Midbrain (tissue), 1 donor: ENCODE measurements at places on chromosomes 2 and 18.

DNA sequence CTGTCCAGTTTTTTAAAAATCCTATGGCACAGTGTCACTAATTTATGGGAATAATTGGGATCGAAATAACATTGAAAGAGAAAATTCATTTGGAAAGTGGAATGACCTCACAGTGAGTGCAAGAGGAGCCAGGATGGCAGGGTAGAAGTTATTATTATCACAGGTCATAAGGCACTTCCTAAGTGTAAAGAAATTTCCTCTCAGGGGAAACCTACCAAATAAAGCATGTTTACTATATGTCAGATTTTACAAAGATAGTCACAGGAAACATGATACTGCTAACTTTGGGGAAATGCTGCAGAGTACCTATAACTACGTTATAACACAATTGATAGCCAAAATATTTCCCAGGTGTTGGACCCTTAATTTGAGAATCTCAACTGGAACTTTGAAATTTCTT is 226.3 kb upstream of the SMAD7 start:
- DNase-seq, result no peak

GRCh38 chr2:168814939-168815907 is 12.8 kb downstream of the NOSTRIN start:
- no peak for DNase-seq

- no peak for DNase-seq
Measured at GRCh38 chr18:11669948-11670275, 19.2 kb upstream of the GNAL start.

- DNase-seq, result no peak
Measured at GRCh38 chr2:239639421-239640185, 238.8 kb upstream of the HDAC4 start.

DNA sequence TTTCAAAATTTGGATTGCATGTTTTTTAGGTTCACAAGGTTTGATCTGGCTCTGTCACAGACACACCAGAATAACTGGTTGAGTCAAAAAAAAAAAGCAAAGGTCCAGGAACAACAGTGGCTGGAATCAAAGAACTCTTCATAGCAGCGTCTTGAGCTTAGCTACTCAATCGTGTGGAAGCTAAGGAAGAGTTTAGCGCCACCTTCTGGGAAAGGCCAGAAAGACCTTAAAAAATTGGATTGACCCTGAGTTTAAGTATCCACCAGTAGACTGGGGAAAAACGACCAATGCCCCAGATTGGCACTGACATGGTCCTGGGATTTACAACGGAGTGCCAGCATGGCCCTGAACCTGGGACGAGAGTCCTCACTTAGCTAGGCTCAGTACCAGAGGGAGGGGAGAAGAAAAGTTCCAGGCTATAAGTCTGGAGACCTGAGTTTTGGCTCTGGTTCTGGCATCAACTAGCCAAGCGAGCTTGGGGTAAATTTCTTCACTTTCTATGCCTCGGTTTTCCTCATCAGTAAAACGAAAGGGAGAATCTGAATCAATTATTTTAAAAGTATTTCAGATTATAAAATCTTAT is 71.1 kb upstream of the TFCP2L1 start:
- DNase-seq, result peak; percentile 73

GRCh38 chr18:39299152-39299551 is 1733.6 kb upstream of the CELF4 start:
- DNase-seq, result no peak

- DNase-seq, result no peak
Measured at GRCh38 chr2:170953941-170954340, 24.9 kb downstream of the GORASP2 start.

GRCh38 chr2:61575447-61575859 is 37.3 kb upstream of the XPO1 start:
- DNase-seq, result no peak

DNA sequence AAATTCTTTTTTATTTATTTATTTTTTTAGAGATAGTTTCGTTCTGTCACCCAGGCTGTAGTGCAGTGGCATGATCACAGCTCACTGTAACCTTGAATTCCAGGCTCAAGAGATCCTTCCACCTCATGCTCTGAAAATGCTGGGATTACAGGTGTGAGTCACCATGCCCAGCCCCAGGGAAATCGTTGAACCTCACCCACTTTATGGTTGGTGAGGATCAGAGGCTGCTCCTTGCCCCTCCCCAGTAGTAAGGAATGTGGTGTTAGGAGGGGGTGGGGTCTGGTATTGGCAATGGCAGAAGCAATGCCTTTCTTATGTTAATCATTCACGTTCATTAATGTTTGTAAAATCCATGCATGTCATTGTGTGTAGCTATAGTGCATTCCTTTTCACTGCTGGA is 161.9 kb downstream of the SUCLG1 start:
- DNase-seq, result no peak

DNA sequence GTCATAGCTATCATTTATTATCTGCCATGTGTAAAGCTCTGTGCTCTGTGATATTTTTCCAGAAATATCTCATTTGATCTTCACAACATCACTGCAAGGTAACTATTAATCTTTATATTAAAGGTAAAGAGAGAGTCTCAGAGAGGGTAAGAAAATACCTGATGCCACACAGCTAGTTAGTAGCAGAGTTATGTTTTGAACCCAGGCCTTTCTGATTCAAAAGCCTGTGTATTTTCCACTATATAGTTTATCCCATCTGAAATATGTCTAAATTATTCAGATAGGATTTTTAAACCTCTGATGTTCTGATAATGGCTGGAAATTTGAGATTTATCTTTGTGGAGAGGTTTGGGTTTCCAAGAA is 10.1 kb downstream of the INPP1 start:
- DNase-seq, result no peak

- DNase-seq, result no peak
Measured at GRCh38 chr2:163264341-163264740, 425.8 kb upstream of the KCNH7 start.

GRCh38 chr18:74961596-74961995 is 247.3 kb downstream of the PTGR3 start:
- no peak for DNase-seq

GRCh38 chr2:68108120-68108519 is 45.3 kb upstream of the C1D start:
- DNase-seq, result no peak

GRCh38 chr2:48414980-48415835 is 114.7 kb upstream of the STON1 start:
- peak; percentile 84 for DNase-seq

DNA sequence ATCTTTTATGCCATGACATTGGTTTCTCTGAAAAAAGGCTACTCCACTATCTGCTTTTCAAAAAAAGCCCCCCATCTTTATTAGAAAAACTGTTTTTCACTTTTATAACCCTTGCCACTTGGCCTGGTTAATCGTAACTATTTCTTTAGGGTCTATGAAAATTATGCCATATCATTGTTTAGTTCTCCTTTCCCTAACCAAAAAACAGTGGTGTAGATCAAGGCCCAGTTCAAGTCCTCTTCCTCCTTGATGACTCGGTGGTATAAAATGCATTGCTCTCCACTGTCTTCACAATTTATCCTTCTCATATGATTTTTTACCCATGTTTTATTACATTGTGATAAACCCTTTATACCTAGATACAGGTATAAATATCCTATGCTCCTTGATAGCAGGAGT is 205.5 kb downstream of the ZNF521 start:
- DNase-seq, result no peak

DNA sequence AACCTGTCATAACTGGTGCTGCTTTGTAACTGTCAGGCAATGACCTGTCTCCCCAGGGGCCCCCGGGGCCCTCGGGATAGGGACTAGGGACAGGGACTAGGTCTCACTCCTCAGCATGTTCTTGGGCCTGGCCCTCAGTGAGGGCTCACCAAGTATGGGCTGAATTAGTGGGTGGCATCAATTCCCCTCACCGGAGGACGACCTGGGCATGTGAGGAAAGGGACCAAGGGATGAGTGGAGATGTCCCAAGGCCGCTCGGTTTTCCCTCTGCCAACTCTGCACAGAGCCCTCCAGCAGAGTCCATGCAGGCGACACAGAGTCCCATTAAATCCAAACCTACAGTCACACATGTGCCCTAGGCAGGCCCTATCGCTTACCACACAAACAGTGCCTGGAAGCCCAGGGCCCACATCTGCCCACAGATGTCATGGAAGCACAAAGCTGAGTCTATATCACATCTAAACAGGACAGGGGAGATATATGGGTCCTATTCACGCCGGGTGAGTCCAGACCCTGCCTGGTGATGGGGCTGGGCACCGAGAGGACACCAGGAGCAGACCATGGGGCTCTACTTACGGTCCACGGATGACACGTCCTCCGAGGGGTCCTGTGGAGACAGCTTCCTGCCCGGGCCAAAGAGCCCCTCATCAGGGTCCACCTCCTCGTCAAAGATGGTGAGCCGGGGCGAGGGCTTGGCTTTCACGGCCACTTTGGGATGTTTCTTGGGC is 26.6 kb downstream of the HS1BP3 start:
- no peak for DNase-seq

- no peak for DNase-seq
Measured at GRCh38 chr2:119744335-119744939, 15.3 kb upstream of the PTPN4 start.

- DNase-seq, result no peak
Measured at GRCh38 chr2:69196327-69197117, 183.5 kb downstream of the ANTXR1 start.

DNA sequence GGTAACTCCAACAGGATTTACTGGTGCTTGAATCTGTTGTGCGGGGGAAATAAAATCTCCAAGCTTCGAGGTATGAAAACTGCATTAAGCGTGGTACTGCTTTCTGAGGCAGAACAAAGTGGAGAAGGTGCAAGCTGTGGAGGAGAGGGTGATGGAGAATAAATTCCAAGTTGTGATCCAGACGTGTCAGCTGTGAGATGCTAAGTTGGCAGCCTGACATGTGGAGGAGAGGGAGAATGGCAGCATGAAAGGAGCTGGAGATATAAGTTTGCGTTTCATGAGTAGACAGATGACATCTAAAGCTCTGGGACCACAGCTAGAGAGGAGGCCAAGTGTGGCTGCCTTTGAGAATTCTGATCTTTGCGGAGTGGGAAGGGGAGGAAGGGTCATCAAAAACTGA is 411.8 kb downstream of the FBXO15 start:
- no peak for DNase-seq

DNA sequence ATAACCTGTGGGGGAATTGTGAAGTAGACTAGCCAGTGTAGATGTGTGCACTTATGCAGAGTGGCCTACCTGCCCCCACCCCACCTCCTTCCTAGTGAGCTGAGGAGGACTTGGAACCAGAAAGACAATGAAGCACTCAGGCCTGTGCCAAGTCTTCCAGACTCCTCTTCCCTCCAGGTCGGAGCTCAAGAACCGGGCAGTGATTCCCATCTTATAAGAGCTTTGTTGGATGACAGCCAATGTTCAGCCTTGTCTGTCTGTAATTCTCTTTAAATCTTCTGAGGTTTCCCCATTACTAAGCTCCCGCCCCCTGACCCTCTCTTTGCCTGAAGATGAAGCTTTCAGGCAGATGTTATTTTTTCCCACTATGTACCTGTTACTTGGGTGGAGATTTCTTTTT is 121.0 kb downstream of the SMAD2 start:
- DNase-seq, result no peak

GRCh38 chr2:171018522-171018921 is 89.5 kb downstream of the GORASP2 start:
- no peak for DNase-seq

- no peak for DNase-seq
Measured at GRCh38 chr18:77209587-77209986, 40.1 kb upstream of the GALR1 start.

- DNase-seq, result no peak
Measured at GRCh38 chr2:48883661-48884060, 128.1 kb upstream of the LHCGR start.
